ENCODE measurements at places on chromosomes 5 and 9.

GRCh38 chr5:51500-51823, 40.5 kb upstream of the PLEKHG4B start:
- no peak for DNase-seq

GRCh38 chr5:176350416-176350815, 11.1 kb downstream of the KIAA1191 start:
- no peak for DNase-seq

GRCh38 chr5:3333105-3333504, 262.5 kb upstream of the IRX1 start:
- DNase-seq, result no peak

DNA sequence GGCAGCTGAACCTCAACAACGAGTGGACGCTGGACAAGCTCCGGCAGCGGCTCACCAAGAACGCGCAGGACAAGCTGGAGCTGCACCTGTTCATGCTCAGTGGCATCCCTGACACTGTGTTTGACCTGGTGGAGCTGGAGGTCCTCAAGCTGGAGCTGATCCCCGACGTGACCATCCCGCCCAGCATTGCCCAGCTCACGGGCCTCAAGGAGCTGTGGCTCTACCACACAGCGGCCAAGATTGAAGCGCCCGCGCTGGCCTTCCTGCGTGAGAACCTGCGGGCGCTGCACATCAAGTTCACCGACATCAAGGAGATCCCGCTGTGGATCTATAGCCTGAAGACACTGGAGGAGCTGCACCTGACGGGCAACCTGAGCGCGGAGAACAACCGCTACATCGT, 12.4 kb upstream of the PHYHD1 start:
- DNase-seq, result no peak

GRCh38 chr9:76943054-76943453, 37.1 kb upstream of the PRUNE2 start:
- DNase-seq, result no peak

- DNase-seq, result no peak
Observed at GRCh38 chr5:79518718-79519117, 4.8 kb upstream of the HOMER1 start.

DNA sequence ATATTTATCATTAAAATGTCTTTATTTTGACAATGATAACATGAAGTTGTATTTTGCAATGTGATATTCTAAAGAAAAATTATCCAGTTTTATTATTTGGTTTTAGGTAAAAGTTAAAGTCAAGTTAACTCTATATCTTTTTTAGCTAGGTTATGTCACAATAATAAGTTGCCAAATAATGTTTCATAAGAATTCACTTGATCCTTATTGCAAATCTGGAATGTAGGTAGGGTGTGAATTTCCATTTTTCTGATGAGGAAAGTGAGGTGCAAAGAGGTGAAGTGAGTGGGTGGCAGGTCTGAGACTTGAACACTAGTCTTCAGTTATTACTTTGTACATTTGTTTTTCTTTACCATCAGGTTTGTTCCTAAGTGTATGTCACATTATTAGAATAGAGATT, 21.5 kb downstream of the SPINK5 start:
- DNase-seq, result no peak

DNA sequence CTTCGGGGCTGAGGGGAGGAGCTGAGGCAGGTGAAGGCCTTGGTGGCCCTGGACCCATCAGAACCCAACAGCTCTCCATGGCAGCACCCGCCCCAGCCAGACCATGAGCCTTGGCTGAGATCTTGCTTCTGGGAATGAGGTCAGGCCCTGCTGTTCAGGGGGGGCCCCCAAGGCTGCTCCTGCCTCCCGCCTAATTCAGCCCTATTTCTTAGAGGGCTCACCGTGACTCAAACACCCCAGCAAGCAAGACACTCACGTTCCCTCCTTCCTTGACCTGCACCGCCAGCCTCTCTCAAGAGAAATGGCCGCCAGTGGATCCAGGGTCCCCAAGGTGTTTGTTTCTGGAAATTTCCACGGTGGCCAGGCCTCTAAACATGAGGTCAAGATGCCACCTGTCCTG, 61.4 kb upstream of the PPP1R26 start:
- DNase-seq, result no peak

DNA sequence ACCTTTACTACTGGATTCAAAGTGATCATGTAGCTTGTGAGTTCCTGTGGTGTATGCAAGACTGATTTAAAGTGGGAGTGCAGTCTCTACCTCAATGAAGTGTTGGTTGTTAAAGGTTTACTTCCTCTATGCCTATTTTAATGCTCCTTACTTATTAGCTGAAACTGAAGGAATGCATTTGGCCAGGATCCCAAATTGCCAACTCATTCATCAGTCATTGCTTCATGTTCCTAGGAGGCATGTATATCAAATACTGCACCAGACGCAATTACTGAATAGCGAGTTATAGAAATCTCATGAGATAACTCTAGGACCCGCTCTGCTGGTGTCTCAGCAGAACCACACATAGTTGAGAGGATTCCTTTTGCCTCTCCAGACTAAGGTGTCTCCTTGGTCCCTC, 143.0 kb upstream of the RPS23 start:
- DNase-seq, result no peak

DNA sequence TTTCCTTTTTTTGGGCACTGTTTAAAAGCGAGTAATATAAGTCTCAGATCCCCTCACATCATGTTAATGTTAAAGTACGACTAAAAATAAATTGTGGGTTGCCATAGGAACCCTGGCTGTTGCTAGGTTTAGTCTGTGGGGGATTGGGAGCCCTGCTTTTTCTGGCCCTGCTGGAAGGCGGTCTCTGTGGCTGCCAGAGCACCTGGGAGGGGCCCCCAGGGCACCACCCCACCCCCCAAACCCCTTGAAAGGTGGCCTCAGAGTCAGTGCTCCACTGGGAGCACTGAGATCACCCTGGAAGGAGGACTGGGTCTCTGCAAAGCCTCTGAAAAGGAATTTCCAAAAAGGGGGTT, 66.2 kb upstream of the NEURL1B start:
- no peak for DNase-seq

DNA sequence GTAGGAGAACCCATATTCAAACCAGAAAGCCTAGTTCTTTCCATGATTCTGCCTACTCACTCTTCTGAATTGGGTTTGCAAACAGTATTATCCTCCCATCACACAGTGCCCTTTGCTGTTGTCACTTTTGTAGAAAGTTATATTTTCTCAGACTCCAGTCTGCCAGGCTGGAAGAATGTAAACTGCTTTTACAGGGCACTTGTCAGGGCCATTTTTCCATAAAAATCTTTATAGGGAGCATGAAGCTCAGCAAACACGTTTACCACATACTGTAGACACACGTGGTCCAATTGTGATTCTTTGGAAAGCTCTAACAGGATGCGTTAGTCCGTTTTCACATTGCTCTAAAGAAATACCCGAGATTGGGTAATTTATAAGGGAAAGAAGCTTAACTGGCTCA, 204.0 kb downstream of the KCNN2 start:
- no peak for DNase-seq

DNA sequence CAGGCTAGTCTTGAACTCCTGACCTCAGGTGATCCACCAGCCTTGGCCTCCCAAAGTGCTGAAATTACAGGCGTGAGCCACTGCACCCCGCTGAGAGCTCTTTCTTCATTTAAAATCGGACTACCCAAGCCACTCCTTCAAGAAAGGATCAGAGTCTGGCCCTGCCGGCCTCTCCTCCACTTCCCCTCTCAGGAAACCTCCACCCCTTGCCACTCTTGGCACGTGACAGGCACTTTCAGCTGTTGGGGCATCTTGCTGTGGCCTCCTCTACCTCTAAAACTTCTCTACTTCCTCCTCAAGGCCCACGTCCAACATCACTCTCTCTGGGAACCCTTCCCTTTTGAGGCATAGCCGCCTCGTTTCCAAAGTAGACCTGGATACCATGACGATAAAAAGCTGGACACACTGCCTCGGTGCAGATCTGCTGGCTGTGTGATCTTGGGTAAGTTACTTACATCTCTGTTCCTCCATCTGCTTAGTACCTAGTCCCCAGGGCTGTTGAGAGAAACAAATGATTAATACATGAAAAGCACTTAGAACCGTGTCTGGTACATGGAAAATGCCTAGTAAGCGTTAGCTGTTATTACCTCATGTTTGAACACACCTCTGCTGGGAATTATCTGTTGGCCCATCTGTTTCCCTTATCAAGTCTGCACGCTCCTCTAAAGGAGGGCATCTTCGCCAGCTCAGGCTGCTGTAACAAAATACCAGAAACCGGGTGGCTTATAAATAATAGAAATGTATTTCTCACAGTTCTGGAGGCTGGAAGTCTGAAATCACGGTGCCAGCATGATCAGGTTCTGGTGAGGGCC, 55.3 kb downstream of the SMIM23 start:
- no peak for DNase-seq

- DNase-seq, result no peak
Observed at GRCh38 chr5:143775258-143775657, 36.7 kb upstream of the HMHB1 start.

- no peak for DNase-seq
Observed at GRCh38 chr5:86964889-86965288, 302.8 kb upstream of the RASA1 start.

DNA sequence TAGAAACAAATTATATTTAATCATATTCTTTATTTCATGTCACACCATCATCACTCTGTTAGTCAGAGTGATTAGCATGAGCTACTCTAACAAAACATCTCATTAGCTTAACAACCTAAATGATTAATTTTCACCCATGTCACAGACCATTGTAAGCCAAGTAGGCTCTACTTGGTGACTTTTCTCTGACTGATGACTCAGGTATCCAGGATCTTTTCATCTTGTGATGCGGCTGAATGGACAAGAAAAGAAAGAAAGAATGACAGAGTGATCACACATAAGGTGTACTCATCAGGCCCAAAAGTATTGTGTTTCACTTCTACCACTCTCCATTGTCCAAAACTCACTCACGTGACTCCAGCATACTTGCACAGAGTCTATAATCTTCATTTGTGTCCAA, 299.3 kb downstream of the ANXA1 start:
- no peak for DNase-seq

- peak; percentile 49 for DNase-seq
Observed at GRCh38 chr5:68962757-68963484, 130.9 kb upstream of the SLC30A5 start.

DNA sequence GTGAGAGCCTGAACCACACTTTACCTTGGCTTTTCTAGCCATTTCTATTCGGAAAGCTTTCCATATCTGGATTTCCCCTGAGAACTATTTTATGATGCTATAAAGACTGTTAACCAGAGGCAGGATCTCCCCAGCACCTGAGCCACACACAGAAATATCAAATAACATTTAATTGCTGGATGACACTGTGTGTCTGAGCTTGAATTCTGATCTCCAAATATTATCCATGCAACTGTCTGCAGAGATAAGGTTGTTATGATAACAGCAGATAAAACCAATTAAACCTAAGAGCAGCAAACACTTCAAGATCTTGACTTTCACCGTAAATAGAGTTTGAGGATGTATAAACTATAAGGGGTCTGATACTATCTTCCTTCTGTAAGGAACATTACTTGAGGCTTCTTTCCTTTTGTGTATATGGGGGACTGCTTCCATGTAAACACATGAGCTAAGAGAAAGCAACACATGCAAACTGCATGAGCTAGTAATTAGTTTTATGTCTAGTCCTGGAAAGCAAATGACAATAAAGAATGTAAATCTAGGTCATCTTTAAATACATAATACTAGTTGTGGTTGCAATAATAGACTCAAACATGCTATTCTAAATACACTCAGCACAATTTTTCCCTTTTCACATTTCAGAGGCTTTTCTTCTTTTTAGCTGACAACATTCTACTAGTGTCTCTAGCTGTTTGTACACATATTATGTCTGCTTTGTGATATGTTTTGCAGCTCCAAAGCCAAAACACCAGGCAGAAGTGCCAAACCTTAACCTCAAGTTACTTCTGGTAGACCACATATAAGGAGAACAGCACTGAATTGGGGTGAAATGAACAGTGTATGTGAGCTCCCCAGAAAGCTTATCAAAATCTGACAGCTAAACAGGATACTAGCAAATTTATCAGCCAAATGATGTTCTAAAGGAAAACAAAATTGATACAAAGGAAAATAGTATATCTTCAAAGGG, 136.5 kb downstream of the EFNA5 start:
- no peak for DNase-seq

GRCh38 chr9:128190516-128191405, 611 bp downstream of the CIZ1 start:
- DNase-seq, result no peak

GRCh38 chr9:96478829-96479371, 28.9 kb downstream of the HABP4 start:
- DNase-seq, result no peak

DNA sequence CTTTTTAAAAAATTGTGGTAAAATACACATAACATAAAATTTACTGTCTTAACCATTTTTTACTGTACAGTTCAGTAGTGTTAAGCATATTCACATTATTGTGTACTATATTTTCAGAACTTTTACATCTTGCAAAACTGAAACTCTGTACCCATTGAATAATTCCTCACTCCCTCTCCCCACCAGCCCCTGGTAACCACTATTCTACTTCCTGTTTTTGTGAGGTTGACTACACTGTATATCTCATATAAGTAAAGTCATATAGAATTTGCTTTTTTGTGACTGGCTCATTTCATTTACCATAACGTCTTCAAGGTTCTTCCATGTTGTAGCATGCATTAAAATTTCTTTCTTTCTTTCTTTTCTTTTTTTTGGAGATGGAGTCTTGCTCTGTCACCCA, 87.0 kb downstream of the LNPEP start:
- no peak for DNase-seq

GRCh38 chr5:170269579-170269978, 28.0 kb downstream of the LCP2 start:
- DNase-seq, result no peak

DNA sequence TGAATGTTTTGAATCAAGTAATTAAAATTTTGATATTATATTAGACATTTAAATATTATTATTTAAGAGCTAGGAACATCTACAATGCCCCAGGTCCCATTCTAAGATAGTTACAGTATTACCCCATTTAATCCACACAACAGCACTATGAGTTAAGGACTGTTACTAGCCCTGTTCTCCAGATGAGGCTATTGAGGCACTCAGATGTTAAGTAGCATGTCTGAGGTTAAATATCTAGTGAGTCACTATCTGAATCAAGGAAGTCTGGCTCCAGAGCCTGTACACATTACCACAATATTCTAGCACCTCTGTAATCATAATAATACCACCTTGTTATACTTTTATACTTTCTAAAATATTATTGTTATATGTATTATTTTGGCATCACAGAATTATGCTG, 304.6 kb downstream of the PDE4D start:
- DNase-seq, result no peak

DNA sequence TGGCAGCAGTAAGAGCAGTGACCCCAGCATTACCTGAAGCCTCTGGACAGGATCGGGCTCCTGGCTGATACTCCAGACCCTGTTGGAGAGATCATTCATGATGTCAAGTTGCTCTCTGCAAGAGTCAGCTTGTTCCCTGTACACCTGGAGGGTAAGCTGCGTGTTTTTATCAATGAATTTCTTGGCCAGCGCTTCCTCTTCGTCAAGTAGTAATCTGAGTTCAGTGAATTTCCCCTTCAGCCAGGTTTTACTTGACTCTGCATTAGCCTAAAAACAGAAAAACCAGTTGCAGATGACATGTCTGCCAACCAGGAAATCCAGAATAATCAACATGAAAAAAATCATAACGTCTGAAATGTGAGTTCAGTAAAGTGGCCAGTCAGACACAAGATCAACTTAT, 19.1 kb downstream of the TRIM14 start:
- no peak for DNase-seq

- DNase-seq, result no peak
Observed at GRCh38 chr9:133050142-133050541, 11.6 kb upstream of the CEL start.
